Stimulated activated CD4-positive, alpha-beta T cell treated with anti-CD3 and anti-CD28 coated beads, Interleukin-2, amount 100 ng/mL, for 48 hours (primary cell): ENCODE measurements at places on chromosomes 2 and 18.

DNA sequence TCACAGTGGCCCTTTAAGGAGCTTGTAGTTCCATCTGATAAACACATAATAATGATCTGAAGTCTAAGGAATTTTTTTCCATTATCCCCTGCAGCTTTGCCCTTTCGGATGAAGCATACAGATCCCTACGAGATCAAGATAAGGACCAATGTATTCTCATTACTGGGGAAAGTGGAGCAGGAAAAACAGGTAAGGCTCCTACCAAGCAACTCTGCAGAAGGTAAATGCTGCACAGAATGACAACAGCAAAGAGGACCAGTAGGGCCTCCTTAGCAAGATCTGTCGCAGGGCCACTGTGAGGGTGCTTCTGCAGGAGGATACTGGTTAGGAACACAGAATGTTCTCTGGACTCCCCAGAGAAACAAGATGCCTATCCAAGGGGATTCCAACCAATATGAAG, 84.6 kb downstream of the MYO1B start:
- DNase-seq: no peak

DNA sequence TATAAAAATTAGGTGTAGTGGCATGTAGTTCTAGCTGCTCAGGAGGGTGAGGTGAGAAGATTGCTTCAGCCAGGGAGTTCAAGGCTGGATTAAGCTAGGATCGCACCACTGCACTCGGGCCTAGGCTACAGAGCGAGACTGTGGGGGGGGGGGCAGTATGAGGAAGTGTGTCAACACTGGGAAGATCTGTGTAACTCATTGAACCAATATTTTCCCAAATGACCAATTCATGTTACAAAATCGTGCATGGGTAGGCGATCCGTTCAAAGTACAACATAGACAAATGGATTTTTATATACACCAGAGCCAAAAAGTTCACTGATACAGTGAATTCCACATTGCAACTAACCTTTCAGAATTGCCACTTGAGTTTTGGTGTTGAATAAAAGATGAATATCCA, 8.1 kb downstream of the SMAD4 start:
- no peak for DNase-seq

DNA sequence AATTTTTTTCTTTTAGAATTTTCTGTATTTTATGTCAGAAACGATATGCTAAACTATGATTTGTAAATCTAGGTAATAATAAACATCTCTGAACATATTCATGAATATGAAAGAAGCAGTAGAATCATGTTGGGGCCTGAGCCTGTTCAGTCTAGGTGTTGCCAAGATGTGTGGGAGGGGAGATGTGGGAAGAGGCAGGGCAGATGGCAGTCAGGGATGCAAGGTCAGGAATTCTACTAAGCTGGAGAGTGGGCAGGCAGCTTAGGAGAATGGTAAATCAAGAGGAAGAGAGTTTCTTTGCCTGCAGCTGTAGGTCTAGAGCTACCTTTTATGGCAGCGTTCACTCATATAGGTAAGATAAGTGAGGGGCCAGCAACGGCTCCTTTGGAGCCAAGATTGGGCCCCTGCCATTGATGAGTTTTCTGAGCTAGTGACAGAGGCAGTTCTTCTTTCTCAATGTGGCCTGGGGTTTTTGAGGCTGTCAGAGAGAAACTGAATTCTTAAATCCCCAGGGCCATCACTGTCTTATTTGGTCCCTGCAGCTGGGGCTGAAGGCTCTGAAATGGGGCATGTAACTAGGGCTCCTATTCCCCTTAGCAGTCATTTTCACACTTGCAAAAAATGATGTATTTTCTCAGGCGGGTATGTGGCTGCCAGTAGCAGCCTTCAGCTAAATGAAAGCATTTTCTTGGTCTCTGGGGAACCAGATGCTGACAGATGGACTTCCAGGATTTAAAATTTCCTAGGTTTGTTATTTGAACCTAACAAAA, 232.8 kb downstream of the PIK3C3 start:
- DNase-seq: no peak

GRCh38 chr2:200604571-200605255, 18.9 kb downstream of the AOX1 start:
- no peak for DNase-seq

DNA sequence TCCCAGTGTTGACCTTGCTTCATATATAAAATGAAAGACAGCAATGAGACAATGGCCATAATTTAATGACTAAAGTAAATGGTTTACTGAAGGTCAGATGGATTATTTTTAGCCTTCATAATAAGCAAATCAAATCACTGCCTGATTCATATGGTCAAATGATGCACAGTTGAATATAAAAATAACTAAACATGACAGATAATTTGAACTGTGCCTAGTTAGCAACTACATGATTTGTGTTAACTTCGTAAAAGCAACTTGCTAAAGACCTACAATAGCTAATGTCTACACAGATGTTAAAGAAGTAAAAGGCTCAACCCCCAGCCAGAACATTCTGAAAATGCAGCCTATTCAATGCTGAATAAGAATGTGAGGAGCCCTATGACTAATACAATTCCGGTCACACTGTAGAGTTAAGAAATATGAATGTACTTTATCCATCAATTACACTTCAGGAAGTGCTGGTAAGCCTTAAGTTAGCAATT, 590.8 kb upstream of the CDH2 start:
- DNase-seq: no peak

GRCh38 chr18:12621742-12622306, 36.1 kb downstream of the SPIRE1 start:
- DNase-seq: no peak

- no peak for DNase-seq
These were observed 114.7 kb downstream of the FAM210A start for GRCh38 chr18:13611601-13612195.

DNA sequence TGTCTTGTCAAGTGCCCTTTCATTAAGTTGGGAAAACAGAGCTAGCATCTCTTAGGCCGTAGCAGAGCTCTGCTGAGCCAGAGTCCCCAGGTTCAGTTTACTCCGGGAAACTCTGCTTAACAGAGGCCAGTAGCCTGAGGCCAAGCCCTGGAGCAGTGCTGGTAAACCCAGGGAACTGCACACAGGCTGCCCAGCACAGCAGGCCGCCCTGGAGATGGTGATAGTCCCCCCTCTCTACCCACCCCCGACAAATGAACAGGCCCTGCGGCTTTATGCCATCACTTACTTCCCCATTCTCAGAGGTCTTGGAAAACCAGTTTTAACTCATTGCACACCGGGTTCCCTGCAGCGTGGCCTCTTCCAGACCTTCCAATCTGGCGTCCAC, 3.5 kb downstream of the CNNM4 start:
- DNase-seq: no peak
